ENCODE measurements at places on chromosomes 13 and 19.

DNA sequence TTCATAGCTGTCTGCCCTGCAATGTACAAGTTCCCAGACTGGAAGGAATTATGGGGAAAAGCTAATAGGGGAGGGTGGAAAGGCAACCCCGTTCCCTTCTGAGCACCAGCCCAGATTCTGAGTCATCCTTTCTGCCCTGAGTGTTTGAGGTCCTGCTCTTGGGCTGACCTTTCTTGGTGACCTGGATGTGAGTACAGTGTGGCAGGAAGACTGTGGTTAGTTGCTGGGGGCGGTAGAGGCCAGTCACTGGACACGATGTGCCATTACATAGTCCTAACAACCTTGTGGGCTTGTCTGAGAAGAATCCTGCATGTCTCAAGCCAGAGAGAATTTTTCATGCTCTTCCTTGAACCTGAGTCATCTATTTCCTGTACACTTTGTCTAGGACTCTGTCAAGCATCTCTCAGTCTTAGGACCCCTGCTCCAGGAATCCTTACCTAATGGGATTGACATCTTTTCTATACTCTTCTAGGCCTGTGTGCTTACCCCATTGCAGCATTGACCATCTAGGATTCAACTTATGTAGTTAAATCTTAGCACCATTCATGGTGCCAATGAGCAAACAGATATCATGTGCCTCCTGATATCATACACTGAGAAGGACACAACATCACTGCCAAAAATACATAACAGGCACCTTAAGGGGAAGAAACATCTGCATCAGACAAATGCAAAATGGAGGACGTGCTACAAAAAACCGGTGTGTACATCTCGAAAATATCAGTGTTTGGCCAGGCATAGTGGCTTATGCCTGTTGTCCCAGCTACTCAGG lies 8.1 kb upstream of the ANGPTL4 start:
- DNase-seq = no peak

DNA sequence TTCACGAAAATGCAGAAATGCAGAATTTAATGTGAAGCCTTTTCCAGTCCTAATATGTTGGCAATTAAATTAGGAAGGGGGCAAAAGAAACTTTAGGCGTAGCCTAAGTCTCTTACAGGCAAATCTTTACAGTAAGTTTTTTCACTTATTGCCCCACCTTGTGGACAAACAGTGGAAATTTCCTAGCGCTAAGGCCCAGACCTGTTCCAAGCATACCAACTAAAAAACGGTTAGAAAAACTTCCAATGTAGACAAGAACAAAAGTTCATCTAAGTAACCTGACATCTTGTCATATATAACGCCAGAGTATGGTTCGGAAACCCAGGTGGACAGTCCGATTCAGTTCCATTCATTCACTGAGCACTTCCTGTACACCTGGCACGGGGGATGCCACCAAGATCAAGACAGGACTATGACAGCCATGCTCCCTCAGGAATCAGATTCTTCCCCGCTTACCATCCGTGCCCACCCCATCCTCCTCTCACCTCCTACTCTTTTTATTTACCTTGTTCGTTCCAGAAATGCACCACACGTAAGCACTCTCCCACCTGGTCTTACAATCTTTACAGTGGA lies 4.9 kb downstream of the ZAR1L start:
- no peak for DNase-seq

DNA sequence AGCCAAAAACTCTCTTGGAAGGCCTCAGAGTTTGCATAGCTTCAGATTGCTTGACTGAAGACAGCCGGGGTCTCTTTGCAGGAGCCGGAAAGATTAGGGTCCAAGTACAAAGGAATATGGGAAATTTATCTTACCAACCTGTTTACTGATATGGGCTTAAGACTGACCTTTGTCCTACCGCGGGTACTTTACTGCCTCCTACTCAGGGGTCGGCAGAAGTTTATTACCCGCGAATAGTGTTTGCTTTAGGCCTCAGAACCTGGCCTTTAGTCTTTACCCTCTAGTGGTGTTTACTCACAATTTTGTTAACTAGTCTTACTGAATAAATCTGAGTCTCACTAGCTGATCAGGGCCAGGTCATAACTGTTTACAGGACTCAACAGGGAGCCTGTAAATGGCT lies 765.4 kb upstream of the SPRY2 start:
- DNase-seq = no peak

- no peak for DNase-seq
Measured at GRCh38 chr13:44433863-44434765, 60.5 kb downstream of the SERP2 start.

- DNase-seq = peak; percentile 57
Measured at GRCh38 chr19:34220472-34221063, 33.8 kb upstream of the GARRE1 start.

DNA sequence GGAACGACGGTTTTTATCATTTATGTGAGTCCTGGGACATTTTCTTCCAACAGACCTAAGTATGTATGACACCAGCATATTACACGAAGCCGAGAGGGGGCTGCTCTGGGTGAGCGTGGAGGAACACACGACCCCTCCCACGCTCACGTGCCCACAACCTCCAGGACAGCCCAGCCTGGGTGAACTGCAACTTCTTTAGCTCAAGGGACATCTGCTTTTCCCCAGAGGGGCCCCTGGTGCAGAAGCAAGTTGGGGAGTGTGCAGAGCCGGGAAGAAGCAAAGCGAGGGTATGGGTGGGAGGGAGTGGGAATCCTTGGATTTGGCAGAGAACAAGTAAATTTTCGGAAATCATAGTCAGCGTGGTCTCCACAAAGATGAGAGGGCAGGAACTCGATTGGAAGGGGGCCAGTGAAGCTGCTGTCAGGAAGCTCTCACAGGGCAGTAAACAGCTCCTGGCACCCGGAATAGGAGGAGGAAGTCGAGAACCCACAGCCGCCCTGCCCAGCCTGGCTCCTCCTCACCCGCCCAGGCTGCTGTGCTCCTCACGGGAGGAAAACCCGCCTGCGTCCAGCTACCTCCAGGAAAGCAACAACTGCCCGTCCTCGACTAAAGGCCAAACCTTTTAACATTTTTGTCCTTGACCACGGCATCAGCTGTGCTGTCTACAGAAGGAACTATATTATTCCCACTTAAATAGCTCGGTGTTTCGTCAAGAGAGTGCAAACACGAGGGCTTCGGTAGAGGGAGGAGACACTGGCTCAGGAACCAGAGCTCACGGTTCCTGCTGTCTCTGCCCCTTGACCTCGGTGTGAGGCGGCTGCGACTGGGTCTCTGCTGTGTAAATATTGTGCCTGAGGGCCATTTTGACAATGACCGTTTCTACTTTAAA lies 17.2 kb upstream of the CFAP97D2 start:
- DNase-seq = no peak

DNA sequence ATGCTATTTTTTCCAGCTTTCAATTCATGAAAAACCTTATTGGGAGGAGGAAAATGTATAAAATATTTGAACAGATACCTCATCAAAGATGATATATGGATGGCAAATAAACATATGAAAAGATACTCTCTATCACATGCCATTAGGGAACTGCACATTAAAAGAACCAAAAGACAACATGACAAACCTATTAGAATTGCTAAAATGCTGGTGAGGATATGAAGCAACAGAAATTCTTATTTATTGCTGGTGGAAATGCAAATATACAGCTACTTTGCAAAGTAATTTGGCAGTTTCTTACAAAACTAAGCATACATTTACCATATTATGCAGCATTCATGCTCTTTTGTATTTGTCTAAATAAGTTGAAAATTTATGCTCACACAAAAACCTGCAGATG lies 1783.9 kb upstream of the PCDH20 start:
- no peak for DNase-seq

DNA sequence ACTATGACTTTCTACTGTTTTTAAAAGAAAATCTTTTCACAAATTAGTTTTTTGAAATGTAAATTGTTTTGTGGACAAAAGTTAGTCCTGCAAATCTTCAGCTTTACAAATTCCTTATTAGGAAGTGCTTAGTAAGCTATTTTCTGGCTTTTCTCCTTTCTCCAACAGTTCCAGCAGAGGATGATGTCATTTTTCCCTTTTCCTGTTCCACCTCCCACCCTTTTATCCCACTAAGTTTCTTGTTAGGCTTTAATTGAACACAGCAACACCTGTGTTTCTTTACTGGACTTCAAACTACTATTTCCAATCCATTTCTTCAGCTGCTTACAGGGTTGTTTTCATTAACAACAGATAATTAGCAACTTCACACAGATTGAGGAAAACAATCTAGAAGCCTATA lies 389.2 kb downstream of the NDFIP2 start:
- no peak for DNase-seq

DNA sequence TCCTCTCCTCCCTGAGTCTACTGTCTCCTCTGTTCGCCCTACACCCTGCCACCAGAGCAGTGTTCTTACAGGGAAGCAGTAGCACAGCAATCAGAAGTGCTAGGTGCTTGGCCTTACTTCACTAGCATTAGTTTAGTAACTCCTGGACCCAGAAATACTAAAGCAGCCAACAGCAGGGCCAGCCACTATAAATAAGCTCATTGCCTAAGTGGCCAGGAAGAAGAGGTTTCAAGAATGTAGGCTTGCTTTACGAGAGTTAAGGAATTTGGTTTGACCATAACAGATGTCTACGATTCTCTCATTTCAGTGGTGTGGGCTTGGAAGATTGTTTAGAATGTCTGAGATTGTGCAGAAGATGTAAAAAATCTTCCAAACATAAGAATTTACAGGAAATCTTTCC lies 103.3 kb downstream of the ZAR1L start:
- DNase-seq = no peak

GRCh38 chr13:84542348-84542747 lies 660.1 kb upstream of the SLITRK1 start:
- DNase-seq = no peak

GRCh38 chr13:24052547-24053518 lies 107.7 kb upstream of the SPATA13 start:
- DNase-seq = no peak

GRCh38 chr13:29664591-29664990 lies 69.1 kb upstream of the SLC7A1 start:
- DNase-seq = no peak

DNA sequence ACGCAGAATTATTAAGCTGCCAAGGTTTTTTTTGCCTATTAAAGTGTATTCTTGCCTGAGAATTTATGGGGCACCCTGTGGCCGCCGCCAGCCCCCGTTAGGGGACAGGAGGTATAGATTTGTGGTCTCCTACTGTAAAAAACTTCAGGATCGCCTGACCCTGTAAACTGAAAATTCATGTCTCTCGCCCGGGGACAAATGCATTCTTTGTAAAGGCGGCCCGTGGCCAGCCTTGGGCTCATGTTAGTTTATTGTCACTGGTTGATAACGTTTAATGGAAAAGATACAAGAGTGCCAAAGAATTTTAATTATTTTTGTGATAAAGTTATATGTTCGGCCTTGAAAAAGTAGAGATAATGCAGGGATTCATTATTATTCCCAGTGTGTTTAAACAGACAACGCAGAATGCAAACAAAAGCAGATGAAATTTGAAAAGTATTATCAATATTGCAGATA lies 141.7 kb downstream of the URI1 start:
- DNase-seq = no peak

DNA sequence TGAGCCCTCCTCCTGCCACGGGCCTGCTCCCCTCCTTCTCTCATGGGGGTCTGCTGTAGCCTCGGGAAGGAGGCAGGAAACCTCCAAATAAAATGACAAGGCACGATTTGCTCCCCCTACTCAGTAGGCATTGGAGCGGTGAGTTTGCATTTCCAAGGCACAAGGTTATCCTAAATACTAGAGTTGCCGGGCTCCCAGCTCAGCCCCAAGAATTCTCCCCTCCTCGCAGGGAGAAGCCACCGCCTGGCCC lies 1.5 kb downstream of the CEBPA start:
- DNase-seq = peak; percentile 17

DNA sequence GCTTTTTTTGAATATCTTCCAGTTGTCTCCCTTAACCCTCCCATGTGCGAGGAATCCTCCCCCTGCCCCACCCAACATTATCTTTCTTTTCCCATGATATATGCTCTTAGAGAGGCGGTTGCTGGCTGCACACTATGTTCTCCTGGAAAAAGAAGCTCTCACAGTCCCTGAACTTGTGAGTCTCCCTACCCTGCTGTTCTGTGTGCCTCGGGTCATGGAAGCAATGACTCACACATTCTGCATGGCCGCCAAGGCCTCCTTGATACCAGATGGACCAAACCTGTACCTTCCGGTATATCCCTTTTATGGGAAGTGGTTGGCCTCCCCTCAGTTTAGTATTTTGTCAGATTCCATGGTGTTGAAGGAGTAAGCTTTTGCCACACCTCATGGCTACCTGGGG lies 705.4 kb downstream of the SLITRK6 start:
- no peak for DNase-seq

DNA sequence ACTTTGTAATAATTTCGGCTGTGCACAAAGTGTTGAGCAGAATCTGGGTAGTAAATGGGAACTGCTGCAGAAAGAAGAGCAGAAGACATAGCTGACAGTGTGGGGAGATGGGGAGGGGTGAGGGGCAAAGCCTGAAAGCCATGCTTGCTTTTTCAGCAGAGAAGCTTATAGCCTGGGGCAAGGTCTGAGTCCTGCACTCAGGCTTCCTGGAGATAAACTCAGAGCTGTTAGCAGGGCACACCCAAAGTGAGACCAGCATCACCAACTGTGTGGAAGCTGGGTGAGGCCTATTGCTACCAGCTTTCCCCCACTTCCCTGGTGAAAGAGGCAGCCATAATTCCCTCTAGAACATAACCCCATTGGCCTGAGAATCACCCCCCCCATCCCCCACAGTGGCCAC lies 15.6 kb upstream of the LHFPL6 start:
- no peak for DNase-seq

All from prostate gland (tissue), 2 donors.